ENCODE measurements at places on chromosomes 7 and 10.
A peak's percentile ranks its signal among the peaks of the same experiment; 100 is the strongest.

- DNase-seq: no peak
These were observed 4.5 kb upstream of the EPHA1 start for GRCh38 chr7:143413123-143413522.

DNA sequence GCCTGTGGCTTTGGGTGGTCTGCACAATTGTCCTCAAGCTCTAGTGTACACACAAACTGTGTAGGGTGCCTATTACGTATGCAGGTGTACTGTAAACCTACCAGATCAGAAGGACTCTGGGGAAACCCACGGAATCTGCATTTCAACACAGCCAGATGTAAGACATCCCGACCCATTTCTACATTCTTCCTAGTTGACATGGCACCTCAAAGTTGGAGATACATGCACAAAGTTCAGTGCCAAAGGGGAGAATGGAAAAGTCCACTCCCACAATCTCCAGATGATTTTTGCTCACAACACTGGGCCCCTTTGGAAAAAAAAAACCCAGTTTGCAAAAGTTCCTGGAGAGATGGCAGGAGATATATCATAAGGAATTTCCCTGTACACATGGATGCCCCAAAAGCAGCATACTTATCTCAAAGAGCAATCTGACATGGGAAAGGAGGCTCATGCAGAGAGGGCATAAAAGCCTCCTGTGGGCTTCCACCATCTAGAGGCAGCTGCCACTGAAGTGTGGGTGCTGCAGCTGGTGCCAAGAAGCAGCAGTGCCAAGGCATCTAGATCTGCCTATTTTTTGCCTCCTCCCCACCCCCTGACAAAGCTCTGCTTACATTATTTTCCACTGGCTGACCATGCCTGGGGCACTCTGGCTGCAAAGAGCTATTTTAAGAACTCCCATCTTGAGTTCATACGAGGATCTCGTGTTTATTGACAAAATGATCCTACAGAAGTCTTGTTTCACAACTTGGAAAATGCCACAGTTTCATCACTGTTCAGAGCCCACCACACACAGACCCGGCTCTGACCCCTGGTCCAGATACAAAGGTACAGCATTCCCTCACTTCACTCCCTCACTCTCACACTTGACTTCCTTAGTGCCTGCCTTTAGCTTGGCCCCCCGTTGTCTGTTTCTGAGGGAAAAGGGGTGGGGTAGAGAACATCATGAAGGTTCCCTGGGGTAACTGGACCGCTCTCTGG, 12.9 kb downstream of the TECTB start:
- DNase-seq: peak; percentile 71

GRCh38 chr10:95664543-95664942, 8.0 kb upstream of the ALDH18A1 start:
- no peak for DNase-seq

DNA sequence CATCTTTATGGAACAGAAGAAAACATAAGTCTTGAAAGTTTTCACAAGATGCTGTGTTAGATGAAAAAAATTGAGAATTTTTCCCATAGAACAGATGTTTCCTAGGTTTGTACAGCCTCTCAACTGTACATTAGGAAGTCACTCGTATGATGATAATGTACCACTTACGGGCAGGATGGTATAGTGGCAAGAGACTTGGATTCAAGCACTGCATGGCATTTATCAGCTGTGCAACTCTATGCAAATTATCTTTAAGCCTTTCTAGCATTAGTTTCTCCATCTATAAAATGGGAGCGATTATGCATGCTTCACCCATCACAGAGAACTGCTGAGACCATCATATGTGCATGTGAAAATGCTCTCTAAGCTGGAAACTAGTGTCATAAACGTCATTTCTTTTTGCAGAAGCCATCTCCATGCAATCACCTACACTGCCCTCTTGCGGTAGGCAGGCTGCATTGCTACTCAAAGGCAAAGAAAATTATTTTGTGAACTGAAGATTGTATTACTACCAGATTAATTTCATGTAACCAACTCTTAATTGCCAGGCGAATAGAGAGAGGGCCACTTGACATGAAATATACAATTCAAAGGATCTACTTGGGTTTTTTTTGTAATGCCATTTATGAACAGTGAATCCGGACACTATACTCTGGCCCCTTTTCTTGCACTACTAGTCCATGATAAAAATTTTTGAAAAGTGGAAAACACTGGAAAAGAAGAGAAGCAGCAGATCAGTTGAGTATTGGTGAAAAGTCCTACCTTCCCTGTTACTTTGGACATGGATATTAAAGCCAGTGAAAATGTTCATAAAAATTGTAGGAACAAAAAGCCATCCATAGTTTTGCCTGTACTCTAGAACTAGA, 102.3 kb downstream of the JAZF1 start:
- peak; percentile 71 for DNase-seq

DNA sequence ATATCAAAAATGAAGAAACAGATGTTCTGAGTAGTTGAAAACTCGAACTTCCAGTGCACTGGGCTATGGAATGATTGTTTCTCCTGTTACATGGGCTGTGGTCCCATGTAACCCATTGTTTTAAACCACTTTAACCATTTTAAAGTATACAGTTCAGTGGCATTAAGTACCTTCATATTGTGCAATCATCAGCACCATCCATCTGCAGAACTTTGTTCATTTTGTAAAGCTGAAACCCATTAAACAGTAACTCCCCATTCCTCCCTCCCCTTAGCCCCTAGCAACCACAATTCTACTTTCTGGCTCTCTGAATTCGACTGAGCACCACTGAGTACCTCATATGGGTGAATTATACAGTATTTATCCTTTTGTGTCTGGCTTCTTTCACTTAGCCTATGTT, 217.4 kb downstream of the LRMDA start:
- no peak for DNase-seq

DNA sequence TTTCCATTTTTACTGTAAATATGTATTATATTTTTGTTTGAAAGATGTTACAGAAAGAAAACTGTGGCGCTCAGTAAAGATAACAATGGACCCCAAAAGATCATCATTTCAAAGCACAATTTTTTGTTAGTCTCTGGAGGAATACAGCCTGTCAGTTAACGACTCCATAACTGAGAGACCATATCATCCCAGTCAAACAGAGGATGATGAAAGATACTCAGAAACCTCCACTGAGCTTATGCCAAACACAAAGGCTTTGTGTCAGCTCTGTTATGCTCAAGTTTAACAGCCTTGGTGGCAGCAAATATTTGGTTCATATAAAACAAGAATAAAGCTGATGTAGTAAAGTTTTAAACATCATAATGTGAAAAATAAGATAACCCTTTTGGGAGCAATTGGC, 345.1 kb downstream of the NXPH1 start:
- DNase-seq: no peak

GRCh38 chr10:60968504-60968903, 24.5 kb upstream of the RHOBTB1 start:
- DNase-seq: no peak

DNA sequence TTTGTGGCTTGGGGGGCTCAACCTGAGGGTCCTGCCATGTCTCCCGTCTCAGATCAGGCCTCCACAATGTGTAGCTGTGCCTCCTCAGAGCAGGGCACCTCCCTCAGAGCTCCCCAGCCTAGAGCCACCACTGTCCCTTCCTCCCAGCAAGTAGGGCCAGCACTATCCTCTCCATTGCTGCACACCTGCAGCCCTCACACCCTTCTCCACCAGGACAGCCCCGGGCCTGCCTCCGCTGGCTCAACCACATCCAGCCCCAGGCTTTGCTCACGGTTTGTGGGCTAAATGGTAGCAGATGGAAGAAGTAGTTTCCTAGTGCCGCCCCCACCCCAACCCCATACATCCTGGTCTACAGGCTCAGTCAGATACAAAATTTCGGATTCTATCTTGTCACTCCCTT, 10.1 kb downstream of the NFKB2 start:
- no peak for DNase-seq

DNA sequence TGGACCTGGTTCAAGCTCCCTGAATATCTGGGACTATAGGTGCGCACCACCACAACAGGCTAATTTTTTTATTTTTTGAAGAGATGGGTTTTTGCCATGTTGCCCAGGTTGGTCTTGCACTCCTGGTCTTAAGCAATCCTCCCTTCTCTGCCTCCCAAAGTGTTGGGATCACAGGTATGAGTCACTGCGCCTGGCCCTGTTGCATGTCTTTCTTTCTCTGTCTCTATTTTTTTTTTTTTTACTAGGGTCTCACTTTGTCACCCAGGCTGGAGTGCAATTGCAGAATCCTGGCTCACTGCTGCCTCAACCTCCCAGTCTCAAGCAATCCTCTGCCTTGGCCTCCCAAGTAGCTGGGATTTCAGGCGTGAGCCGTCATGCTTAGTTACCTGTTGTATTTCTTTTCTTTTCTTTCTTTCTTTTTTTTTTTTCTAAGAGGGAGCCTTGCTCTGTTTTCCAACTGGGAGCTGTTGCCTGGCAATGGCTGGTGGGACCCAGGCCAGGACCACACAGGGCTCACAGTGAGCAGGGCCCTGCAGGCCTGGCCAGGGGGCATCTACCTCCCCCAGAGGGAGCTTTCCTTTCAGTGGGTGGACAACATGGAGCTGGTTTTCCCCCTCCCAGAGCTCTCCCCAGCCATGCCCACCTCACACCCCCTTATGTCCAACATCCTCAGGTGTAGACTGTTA, 6.0 kb downstream of the MYL7 start:
- DNase-seq: no peak

- no peak for DNase-seq
These were observed 3.4 kb upstream of the ACTR3C start for GRCh38 chr7:150326657-150327268.

- DNase-seq: no peak
These were observed 52.3 kb upstream of the TRIM24 start for GRCh38 chr7:138407792-138408191.

DNA sequence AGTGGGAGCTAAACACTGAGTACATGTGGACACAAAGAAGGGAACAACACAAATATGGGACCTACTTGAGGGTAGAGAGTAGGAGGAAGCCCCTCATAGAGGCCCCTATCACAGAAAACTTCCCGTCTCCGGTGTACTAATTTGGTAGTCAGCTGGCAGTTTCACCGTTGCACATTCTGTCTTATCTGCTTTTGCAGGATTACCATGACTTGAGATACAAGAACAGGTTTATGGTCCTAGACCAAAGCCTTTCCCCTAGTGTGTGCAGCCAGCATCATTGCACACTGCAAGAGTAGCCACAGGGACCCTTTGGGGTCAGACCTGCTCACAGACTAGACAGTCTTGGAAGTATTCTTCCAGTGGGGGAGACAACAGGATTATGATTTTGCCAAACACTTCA, 5.9 kb upstream of the IFIT1B start:
- no peak for DNase-seq

DNA sequence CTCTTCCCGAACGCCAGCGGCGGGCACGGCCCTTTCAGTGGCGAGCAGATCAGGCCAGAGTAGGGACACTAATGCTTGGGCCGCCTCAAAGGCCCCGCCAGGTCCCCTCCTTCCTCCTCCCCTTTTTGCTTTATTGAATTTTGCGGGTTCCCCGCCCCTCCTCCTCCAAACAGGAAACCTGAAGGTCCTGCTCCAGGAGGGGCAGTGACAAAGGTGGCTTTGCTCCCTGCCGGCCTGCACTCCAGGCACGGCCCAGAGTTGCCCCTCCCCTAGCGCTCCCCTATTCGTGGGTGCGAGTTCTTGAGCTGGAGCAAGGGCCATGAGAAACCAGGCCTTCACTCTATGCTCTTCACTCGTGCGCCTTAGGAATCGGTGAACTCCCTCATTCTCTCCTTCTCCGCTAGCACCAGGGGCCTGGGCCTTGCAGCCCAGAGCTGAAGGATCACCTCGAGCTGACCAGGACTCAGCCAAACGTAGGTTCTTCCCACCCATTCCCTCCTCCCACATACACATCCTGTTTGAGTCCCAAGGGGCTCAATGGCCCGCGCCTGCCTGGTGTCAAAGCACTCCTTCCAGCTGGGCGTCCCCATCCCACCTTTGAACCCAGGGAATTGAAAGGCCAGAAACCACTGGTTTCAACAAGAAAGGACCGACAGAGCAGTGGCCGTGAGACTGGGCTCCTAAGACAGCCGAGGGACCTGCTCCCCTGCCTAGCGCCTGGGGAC, 619 bp upstream of the HOXA6 start:
- peak; percentile 65 for DNase-seq

- DNase-seq: no peak
These were observed 254.3 kb downstream of the ELFN1 start for GRCh38 chr7:1924258-1924817.

- peak; percentile 87 for DNase-seq
These were observed 57.9 kb upstream of the ITGB1 start for GRCh38 chr10:33015761-33016547.

DNA sequence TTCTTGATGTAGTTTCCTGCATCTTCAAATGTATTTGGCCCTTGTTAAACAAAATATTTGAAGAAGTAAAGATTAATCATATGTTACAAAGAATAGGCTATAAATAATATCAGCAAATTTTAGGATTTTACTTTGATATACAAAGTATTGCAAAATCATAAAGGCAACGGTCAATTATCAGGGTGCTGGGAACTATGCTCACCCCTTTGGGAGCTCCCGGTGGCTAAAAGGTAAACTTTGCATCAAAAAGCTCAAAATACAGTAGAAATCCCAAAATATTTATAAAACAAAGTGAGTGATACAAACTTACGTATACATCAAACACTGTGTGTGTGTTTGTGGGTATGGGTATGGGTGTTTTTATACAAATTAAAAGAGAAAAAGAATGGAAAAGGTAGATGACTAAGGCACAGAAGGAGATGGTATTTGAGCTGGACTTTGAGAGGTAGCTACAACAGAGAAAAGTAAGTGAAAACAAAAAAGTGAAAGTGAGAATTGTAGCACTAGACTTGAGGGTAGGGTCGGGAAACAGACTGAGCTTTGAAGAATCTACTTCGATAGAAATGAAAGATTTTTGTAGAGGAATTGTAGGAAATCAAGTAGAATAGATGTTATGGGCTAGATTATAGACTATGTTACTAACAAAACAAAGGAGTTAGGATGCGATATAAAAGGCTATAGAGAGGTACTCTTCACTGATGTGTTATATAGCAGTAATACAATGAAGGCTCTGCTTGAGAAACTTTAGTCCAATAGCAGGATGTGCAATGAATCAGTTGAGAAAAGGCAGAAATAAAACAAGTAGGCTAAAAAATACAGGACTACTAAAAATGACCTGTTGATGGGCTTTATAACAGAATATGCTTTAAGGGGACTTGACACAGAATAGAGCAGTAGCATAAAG, 52.8 kb downstream of the GNAT3 start:
- DNase-seq: no peak

DNA sequence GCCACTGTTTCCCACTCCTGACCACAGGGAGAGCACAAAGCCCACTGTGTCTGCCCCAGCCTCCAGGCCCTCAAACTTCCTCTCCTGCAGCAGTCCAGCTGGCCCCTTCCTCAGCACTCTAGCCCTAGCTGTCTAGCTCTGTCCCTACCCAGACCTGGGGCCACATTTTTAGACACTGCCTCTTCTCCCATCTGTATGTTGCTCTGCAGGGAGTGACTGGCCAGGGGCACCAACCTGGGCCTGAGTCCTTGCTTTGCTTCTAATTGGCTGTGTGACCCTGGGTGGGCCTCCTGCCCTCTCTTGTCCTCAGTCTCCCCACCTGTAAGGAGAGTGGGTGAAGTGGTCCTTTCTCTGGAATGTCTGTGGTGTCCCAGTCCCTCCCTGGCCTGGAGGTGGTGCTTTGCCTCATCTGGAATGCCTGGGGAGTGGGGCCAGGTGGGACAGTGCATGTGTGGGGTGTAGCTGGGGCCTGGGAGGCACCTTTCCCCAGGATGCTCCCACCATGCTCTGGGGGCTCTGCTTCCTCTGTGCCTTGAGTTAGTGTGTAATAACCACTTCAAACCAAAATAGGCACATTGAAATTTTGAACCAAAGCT, 25.1 kb downstream of the AQP1 start:
- DNase-seq: no peak
